ENCODE measurements at places on chromosomes 5 and 9. TPM values are rescaled to one million over a fixed set of nuclear protein-coding genes. Genes with fewer than 3 reads are reported as not detected.

DNA sequence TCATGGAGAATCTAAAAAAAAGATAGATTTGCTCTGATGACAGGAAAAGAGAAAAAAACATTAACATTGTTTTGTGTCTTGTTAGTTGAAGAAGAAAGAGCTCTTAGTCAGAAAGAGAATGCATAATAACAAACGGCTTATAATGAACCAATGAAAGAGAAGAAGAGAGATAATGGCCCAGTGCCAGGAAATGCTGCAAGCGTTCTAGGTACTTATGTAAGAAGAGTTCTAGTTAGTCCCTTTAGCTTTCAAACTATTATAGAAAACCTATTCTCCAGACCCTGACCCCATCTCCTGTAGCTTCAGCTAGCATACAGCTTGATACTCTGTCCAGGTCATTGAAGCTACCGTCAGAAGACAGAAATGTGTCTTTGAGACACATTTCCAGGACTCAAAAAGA lies 70.2 kb downstream of the FBXL17 start:
- no peak for DNase-seq

- peak; percentile 34 for DNase-seq
Observed at GRCh38 chr9:63817622-63818518, 1467.1 kb downstream of the FOXD4L5 start.

DNA sequence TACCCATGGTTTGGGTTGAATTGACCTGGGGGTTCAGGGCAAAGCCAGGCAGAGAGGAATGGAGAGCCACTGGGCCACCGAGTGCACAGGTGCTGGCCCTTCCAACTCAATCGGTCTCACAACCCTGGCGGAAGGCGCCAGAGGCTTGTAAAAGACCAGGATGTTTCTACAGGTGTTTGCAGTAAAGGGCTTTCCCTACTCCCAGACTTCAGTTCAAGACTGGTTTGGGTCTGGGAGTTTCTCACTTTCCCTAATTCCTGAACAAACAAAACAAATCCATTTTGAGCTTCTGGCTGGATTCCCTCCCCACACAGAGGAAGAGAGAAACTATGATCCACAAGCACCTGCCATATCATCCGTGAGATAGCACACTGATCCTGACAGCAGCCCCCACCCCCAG lies 125.2 kb upstream of the KLF4 start:
- DNase-seq = no peak

DNA sequence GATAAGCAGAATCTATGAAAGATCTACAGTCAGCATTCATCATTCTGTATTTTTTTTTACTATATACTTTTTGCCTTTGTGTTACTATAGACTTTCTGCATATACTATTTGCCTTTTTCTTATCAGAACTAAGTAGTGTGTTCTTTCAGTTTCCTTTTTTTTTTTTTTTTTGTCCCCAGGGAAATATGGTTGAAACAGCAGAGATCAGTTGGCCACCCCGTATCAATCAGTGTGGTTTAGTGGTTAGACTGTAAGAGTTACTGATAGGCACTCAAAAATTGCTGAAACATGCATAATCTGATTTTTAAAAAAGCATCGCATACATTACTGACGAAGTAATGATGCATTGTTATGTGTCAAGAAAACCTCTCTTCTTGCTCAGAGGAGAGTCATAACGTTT lies 990.8 kb upstream of the EDIL3 start:
- no peak for DNase-seq

FBXO10 gene
- total RNA-seq = 28.2 TPM

NR5A1 gene
- total RNA-seq = 1.0 TPM

TEX48 gene
- total RNA-seq = not detected

NUTM2G gene
- not detected for total RNA-seq
